Stimulated activated CD4-positive, alpha-beta T cell treated with anti-CD3 and anti-CD28 coated beads, Interleukin-1b, Interleukin-23, amount 100 ng/mL, for 1 hour (primary cell): ENCODE measurements at places on chromosomes 4 and X.

DNA sequence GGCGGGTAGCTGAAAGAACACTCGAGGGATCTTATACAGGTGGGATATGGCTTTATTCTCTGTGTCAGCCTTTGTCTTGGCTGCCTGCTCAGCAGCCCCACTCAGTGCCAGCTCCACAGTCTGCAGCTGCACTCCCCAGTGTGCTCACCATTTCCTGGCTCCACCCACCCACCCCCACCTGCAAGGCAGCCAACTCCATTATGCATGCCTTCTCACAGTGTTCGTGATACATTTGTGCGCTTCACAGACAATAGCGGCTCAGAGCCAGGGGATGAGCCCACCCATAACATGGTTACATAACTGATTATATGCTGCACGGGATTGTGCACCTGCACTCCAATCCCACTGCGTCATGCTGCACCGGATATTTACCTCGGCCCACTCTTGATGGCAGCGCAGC, 8.8 kb upstream of the TMEM128 start:
- DNase-seq, result no peak

- no peak for DNase-seq
Measured at GRCh38 chr4:26238426-26238777, 82.4 kb upstream of the RBPJ start.

DNA sequence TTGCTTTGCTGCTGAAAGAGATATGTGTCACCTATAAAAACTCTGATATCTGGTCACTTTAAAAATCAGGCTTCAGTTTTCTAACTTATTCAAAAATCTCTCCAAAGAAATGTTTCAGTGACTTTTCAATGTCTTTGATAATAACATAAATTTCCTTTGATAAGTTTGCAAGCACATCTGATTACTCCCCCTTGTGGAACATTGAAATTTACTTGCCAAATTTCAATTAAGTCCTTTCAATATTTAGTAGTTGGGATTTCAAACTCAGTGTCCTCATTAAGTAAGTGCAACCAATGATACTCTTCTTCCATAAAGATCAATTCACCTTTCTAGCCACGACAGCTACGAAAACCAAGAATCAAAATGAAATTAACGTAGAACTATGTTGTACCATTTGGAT, 151.3 kb upstream of the FAM47C start:
- DNase-seq, result no peak

DNA sequence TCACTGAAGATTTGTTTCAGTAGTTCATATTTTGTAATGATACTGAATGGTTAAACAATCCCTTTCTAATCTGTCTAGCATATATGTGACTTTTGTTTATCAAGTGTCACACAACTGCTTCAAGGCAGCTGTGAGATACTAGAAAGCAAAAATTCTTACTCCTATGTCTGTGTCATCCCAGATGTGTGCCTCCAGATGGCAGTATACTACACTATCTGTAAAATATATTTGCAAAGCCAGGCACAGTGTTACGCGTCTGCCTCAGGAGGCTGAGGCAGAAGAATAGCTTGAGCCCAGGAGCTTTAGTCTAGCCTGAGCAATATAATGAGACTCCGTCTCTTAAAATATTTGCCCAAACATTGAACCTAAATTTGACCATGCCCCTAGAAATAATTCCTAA, 4.0 kb downstream of the NUDT10 start:
- DNase-seq, result no peak

GRCh38 chr4:153781717-153782416, 7.0 kb downstream of the SFRP2 start:
- DNase-seq, result no peak

- no peak for DNase-seq
Measured at GRCh38 chrX:40433160-40433559, 147.6 kb upstream of the ATP6AP2 start.

- no peak for DNase-seq
Measured at GRCh38 chr4:81625422-81626417, 154.0 kb upstream of the RASGEF1B start.

DNA sequence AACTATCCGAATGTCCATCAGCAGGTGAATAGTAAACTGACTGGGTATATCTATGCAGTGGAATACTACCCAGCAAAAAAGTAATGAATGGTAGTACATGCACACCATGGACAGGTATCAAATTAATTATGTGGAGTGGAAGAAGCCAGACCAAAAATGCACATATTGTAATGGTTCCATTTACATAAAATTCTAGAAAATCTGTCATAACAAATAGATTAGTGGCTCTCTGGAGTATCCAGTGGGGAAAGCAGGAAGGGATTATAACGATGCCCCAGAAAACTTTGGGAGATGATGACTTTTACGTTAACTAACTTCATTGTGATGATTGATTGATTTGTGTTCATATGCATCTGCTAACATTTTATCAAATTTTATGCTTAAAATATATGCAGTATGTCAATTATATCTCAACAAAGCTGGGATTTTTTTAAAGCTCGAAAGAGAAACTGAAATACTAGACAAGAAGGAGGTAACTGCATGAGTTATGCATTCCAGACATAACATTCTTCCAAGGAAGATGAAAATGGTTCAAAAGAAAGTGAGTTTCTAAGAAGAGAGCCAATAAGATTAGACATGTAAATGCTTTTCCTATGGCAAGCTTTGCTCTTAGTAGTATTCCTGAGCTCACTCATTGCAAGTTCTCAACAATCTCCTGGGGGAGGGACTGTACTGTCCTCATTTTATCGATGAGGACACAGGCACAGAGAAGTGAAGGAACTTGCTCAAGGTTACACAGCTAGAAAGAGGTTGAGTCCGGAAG, 58.6 kb upstream of the MSX1 start:
- no peak for DNase-seq

GRCh38 chr4:1614049-1614448, 70.1 kb downstream of the FAM53A start:
- DNase-seq, result no peak

GRCh38 chr4:14856062-14856933, 146.0 kb upstream of the CPEB2 start:
- DNase-seq, result peak; percentile 11

GRCh38 chr4:3285558-3286334, 7.1 kb upstream of the RGS12 start:
- no peak for DNase-seq

- DNase-seq, result no peak
Measured at GRCh38 chr4:52014903-52015302, 5.3 kb downstream of the LRRC66 start.

- no peak for DNase-seq
Measured at GRCh38 chr4:10622728-10623127, 61.8 kb downstream of the CLNK start.

- no peak for DNase-seq
Measured at GRCh38 chrX:9656277-9656676, 109.4 kb downstream of the GPR143 start.

GRCh38 chrX:9351126-9351525, 113.7 kb upstream of the TBL1X start:
- DNase-seq, result no peak

DNA sequence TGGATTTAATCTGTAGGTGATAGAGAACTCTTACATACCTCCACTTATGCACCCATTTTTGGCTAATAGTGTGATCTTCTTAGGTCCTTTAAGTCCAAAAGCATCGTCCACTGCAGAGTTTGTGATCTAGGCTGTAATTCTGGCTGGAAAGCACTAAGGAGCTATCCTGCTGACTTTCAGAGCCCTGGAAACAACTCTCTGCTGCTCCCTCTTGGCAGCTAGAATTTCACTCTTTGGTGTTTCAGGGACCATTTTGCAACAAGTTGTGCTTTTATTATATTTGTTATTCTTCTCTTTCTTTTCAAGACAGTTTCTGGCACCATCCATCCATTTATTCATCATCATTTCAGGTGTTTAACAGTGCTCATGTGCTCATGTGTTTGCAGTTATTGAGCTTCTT, 130.0 kb downstream of the RBM46 start:
- DNase-seq, result no peak

DNA sequence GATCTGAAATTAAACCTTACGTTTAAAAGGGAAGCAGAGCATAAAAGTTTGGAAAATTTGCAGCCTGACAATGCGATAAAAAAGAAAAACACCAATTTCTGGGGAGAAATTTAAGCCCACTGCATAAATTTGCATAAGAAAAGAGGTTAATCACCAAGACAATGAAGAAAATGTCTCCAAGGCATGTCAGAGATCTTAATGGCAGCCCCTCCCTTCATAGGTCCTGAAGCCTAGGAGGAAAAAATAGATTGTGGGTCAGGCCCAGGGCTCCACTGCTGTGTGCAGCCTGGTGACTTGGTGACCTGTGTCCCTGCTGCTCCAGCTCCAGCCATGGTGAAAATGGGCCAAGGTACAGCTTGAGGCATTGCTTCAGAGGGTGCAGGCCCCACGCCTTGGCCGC, 264.0 kb upstream of the CT83 start:
- DNase-seq, result no peak

- no peak for DNase-seq
Measured at GRCh38 chr4:189597341-189597740, 343.3 kb upstream of the FRG1 start.

DNA sequence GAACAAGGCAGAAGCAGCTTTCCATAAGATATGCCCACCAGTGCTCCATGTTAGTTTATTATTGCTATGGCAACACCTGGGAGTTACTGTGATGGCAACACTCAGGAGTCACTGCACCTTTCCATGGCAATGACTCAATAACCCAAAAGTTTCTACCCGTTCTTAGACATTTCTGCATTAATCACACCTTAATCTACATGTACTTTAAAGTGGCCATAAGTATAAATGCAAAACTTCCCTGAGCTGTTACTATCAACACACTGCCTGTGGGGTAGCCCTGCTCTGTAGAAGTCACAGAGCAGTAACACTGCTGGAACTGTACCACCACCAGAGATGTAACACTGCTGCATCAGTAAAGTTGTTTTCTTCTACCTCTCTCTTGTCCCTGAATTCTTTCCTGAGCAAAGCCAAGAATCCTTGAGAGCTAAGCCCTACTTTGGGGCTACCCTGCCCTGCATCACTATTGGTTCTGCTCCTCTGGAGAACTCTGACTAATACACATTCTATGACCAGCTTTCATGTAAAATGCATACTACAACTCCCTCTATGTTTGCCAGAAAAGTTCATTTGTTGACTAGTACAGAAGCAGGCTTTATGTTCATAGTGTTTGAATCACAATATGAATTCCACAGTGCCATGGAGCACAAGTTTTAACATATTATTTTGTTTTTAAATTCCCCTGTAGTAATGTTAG, 43.5 kb upstream of the GPR174 start:
- DNase-seq, result no peak

GRCh38 chr4:38279650-38280322, 319.6 kb downstream of the PTTG2 start:
- DNase-seq, result no peak

DNA sequence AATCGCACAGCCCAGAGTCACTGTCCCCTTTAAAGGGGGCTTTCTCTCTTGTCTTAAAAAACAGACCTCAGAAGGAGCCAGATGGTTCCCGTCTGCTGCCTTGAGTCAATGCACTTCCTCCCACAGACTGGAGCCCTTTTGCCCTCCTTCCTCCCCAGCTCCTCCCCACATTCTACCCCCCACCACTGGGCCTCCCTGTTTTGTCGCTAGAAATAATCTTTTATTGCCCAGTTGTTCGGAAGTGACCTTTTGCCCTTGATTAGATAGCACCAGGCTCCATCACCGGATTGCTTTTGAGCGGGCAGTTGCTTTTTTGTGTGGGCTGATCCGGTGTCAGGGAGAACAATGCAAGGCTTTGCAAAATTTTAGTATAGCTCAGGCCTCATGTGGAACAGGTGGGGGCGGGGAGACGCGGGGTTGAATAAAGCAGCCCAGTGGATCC, 47.7 kb downstream of the SPRY1 start:
- no peak for DNase-seq

- no peak for DNase-seq
Measured at GRCh38 chr4:144710526-144710912, 64.6 kb downstream of the HHIP start.

DNA sequence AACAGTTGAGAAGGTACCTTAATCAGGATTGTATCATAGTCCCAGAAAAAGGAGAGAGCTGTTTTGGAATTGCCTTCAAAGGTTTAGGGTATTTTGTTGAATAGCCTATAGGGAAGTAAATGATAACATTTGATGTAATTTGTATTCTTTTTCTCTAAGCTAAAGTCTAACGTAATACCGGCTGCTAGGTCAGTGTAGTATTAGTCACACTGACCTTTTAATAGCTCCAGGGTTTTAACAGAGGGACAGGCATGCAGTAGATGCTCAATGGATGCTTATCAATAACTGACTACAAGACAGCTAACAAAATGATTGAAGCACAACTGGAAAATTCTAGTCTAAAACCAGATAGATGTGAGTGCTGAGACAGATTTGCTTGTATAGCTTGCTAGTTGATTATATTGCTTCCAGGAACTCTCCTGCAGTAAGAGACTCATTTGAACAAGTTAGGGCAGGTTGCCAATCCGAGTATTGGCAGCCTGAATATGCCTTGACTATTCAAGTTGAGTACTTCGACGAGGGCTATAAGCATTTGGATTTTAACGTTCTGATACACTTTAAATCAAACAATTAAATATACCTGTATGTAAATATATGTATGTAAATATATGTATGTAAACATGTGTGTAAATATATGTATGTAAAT, 16.5 kb upstream of the PNPLA4 start:
- DNase-seq, result no peak

DNA sequence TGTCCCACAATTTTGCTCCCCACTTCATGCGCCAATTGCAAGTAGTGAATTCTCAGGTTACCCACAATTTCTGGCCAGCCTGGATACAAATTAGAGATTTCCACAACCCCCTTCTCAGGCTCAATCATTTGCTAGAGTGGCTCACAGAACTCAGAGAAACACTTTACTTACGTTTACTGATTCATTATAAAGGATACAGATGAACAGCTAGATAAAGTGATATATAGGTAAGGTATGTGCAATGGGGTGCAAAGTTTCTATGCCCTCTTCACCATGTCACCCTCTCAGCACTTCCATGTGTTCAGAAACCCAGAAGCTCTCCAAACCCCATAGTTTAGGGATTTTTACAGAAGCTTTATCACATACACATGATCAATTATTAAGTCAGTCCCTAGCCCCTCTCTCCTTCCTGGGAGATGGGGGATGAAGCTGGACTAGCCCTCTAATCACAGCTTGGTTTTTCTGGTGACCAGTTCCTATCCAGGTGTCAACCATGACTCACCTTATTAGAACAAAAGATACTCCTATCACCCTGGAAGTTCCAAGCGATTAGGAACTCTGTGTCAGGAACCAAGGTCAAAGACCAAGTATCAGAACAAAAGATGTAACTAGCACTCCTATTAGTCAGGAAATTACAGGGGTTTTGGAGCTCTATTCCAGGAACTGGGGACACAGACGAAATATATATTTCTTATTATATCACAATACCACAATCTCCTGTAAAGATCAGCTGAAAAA, 33.5 kb upstream of the PRRG1 start:
- no peak for DNase-seq

DNA sequence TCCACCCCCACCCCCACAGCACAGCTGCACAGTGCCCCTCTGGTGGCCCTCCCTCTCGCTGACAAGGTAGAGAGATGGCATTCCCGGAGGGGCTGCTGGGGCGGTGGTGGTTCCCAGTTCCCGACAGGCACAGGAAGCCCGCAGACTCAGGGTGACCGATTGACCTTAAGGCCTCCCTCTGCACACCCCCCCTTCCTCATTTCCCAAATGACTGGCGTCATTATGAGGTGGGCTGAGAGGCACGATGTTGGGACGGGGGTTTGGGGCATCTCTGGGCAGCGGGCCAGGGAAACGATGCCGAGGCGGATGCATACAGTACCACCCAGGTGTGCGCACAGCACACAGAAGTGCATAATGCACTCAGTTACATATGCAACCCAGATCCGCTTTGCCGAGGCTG, 3.5 kb upstream of the TIMP1 start:
- no peak for DNase-seq
